ENCODE measurements at places on chromosomes 7 and 10.

GRCh38 chr10:103184615-103185014, 8.5 kb downstream of the NT5C2 start:
- DNase-seq, result no peak

DNA sequence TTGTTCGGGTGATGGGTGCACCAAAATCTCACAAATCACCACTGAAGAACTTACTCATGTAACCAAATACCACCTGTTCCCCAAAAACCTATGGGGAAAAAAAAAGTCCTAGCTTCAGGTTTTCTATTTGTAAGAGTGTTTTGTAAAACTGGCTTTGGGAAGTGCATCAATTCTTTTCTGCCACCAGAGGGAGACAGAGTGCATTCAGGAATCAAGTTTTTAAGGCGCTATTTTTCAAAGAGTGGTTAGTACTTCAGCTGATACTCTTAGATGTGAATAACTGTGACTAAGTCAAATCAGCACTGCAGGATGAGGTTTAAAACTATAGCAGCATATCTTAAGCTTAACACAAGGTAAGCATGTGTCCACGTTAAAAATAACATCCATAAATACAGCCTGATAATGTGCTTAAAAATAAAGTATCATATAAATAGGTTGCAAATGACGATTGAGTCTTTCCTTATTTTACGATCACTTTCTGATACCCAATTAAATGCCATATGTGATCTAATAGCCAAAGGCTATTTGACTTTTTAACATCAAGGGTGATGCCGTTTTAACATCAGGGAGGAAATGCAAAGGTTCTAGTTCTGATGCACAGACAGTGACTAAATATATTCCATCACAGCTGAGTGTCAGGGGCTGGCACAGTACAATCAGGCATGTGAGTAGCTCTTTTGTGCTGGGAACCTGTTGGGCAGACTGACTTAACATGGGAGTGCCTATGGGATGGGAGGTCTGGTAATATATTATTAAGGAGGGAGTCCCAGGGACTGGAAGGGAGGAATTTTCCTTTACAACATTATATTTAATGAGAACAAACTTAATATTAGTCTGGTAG, 10.6 kb upstream of the LYZL2 start:
- DNase-seq, result no peak

GRCh38 chr10:17290226-17290625, 62.2 kb downstream of the VIM start:
- DNase-seq, result no peak

- DNase-seq, result no peak
These were observed 411.4 kb downstream of the PAXIP1 start for GRCh38 chr7:154591544-154591943.

GRCh38 chr7:137606061-137606674, 240.6 kb downstream of the DGKI start:
- no peak for DNase-seq

GRCh38 chr10:71838264-71839211, 12.5 kb downstream of the PSAP start:
- no peak for DNase-seq

- no peak for DNase-seq
These were observed 46.9 kb downstream of the EGFR start for GRCh38 chr7:55065511-55066229.

DNA sequence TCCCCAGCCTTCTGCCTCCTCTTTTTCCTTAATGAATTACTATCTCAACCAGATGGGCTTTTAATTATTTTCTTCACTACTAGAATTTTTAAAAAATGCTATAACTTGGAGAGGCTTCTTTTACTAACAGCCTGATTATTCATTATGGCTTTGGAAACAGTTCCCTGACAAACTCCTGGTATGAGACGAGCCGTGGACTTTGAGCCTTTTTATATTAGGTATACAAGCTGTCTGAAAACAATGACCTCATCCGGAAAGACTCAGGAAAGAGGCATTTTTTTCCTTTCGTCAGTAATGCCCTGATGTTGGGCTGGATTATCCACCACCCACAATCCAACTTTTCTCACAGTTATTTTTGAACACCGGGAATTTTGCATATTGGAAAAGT, 26.7 kb upstream of the ABLIM1 start:
- no peak for DNase-seq

DNA sequence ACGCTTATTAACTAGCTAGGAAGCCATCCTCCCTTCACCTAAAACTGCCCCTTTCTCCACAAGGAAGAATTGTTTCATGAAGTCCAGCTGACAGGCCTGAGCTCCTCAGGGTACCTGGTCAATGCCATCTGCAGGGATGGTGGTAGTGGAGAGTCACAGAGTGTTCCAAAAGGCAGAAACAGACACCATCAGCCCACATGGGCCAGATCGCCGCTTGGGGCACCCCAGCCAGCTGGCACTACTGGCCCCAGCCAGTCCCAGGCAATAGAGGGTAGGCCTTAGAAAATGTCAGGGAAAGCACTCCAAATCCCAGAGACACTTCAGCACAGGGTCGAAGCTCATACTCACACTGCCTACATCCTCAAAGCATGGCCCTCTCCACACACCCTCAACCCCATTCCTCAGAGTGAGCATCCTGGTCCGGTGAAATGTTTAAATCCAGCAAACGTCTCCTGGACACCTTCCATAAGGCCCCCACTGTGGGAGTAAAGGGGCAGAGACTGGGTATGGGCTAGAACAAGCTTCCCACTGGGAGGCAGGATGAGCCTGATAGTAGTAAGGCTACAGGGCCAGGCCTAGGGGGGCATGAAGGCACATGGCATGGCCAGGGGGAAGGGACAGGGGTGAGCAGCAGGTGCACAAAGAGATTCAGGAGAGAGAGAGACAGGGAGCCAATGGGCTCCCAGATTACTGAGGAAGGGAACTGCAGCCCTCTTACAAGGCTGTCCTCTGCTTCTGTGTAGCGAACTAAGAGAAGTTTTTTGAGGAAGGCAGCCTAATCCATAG, 1.9 kb downstream of the LRRC20 start:
- DNase-seq, result no peak

GRCh38 chr10:117662126-117662525, 119.6 kb downstream of the EMX2 start:
- DNase-seq, result no peak

- no peak for DNase-seq
These were observed 199.8 kb downstream of the FAM107B start for GRCh38 chr10:14574885-14575284.

Data from activated T-cell treated with anti-CD3 and anti-CD28 coated beads, Interleukin-2, amount 50 U/mL, for 48 hours (primary cell).